ENCODE measurements at places on chromosomes 1 and 21.

GRCh38 chr1:178540646-178541045 lies 27.7 kb downstream of the TEX35 start:
- DNase-seq: no peak

GRCh38 chr1:54413295-54413694 lies 7.1 kb upstream of the SSBP3 start:
- no peak for DNase-seq

GRCh38 chr1:40362699-40363098 lies 10.8 kb upstream of the SMAP2 start:
- no peak for DNase-seq

GRCh38 chr1:24786191-24786590 lies 40.9 kb downstream of the CLIC4 start:
- DNase-seq: no peak

GRCh38 chr1:1554926-1555915 lies 14.8 kb upstream of the TMEM240 start:
- DNase-seq: no peak
